SIG-M5 (cell line): ENCODE measurements at places on chromosomes 5 and 9.

- no peak for DNase-seq
These were observed 7.5 kb upstream of the RECK start for GRCh38 chr9:36029202-36029601.

DNA sequence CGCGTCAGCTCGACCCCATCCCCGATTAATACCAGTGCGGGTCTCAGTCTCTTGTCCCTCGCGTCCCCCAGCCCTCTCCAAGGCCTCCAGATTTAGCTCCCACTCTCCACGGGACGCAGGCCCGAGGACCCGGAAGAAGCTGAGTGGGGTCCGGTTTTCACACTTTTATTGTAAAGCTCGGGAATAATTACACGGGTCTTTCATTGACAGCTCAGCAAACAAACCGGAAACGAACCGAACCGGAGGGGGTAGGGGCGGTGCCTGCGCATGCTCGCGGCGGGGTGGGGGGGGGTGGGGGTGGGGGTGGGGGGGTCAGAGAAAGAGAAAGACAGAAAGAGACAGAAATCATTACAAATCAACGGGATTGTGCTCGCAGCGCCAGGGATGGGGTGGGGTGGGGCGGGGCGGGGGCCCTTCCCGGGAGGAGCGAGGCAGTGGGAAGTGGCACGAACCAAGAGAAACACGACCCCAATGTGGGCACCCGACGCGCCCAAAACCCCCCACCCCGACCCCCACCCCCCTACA lies 27.9 kb downstream of the PCDH1 start:
- DNase-seq: no peak

DNA sequence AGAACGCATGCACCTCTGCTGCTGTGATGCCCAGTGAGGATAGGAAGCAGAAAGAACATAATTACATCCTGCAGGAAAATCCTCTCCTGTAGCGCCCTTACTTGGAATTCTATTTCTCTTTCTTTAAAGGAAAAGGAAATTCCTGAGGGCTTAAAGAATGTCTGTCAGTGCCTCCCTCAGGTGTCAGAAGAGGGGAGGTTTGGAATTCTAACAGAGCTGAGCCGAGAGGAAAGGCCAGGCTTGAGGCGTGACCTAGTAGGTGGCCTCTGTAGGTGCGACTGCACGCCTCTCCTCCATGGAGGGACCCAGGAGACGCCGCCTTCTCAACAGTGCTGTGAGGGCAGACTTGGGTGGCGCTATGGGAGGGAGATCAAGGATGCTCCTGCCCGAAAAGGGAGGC lies 55.9 kb upstream of the ERCC6L2 start:
- DNase-seq: no peak

DNA sequence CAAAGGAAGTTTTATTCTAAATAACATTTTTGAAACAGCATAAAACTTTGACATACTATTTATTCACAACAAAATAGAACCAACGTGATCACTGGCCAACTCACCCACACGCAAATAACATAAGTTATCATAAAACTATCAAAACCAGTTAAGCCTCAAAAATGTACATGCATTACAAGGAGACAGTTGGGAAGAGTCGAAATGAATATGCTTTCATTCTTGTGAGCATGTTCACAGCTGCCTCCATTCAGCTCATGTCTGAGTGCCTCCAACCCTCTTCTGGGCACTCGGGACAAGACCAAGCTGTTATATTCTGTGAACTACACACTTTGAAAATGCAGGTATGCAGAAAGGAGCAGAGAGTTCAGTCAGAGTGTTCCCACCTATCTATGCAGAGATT lies 284.9 kb downstream of the BNC2 start:
- no peak for DNase-seq
